ENCODE measurements at places on chromosomes 1 and 21. TPM values are rescaled to one million over a fixed set of nuclear protein-coding genes. Genes with fewer than 3 reads are reported as not detected.

- no peaks in the 10 kb centered on the region for H3K27me3 ChIP-seq
- H3K4me3 ChIP-seq = no peak overlapping the region
- peaks cover 29% of the 10 kb centered on the region for H3K4me1 ChIP-seq
These were observed 4.2 kb upstream of the IL19 start for GRCh38 chr1:206766251-206766856.

GRCh38 chr1:107000902-107001301, 55.6 kb upstream of the PRMT6 start:
- H3K27me3 ChIP-seq = no peaks in the 10 kb centered on the region
- no peak for DNase-seq
- no peak overlapping the region for H3K4me3 ChIP-seq
- H3K36me3 ChIP-seq = no peaks in the 10 kb centered on the region

DNA sequence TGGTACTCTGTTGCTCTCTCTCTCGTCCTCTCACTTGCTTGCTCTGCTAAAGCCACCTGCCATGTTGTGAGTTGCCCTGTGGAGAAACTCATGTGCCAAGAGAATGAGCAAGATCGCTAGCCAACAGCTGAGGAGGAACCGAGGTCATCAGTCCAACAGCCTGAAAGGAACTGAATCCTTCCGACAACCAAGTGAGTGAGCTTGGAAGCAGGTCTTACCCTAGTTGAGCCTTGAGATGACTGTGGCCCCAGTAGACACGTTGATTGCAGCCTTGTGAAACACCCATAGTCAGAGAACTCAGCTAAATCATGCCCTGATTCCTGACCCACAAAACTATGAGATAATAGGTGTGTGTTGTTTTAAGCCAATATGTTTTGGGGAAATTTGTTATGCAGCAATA, 48.1 kb upstream of the BACH1 start:
- no peak overlapping the region for H3K4me3 ChIP-seq
- no peaks in the 10 kb centered on the region for H3K27me3 ChIP-seq
- H3K36me3 ChIP-seq = no peaks in the 10 kb centered on the region

DNA sequence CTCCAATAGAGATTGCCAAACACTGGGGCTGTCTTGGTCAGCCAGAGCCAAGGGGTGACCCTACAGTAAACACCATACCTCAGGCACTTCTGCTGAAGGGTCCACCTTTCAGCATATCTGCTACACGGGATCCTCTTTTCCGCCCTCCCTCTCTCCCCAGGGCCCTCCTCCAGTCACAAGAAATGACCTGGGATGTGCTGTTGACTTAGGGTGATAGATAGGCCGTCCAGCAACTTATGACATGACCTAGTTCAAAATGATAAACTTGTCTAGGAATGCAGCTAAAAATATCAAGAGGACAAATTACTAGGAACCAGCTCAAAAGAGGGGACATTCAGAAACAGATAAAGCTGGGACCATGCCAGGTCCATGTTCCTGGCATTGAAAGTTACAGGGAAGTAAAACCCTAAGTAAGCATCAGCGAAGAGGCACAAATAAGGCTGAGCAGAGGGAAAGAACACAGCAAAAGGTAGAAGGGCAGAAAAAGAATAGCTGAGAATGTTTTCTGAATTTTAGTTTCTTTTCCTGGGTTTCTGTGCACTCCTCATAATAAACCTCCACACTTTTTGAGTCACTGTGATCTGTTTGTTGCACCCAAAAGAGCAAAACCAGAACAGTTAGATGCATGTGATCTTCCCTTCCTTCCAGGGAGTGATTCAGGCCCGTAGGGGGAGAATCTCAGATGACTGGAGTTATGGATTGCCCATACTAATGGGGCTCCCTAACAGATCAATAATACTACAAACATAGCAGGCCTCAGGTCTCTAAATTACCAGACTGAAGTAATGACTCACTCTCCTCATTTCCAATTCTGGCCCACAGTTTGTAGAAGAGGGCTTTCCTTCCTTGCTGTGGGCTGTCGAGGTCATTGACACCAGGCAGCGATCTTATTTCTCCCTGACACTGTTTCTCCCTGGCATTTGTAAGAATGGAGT, 48.9 kb upstream of the F3 start:
- H3K4me1 ChIP-seq = no peaks in the 10 kb centered on the region
- DNase-seq = no peak
- peak overlapping the region; percentile 5 for H3K27ac ChIP-seq
- H3K27me3 ChIP-seq = no peaks in the 10 kb centered on the region

DNA sequence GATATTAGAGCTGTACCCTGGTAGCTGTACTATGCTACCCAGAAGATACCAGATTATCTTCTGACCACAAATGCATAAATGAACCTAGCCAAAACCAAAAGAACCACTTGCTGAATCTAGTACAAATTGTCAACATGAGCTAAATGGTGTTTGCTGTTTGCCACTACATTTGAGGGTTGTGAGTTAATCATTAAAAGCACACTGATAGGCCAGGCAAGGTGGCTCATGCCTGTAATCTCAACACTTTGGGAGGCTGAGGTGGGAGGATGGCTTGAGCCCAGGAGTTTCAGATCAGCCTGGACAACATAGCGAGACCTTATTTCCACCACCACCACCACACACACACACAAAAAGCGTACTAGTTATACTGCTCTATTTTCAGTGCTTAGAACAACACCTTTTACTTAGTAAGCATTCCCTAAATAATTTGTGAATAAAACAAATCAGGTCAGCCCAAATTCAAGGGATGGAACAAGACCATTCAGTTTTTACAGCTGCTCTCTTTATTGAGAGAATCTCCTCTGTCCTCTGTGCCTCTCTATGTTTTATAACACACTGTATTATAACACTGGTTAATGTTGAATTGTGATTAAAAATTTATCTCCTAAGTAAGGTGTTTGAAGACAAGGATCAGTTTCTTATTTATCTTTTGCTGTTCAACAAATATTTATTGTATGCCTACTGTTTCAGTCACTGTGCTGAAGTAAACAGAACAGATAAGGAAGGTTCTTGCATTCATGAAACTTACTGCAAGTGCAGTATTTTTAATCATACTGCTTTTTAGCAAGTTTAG, 44.0 kb downstream of the MAGI3 start:
- no peaks in the 10 kb centered on the region for H3K36me3 ChIP-seq
- no peak overlapping the region for H3K27ac ChIP-seq
- H3K4me1 ChIP-seq = peaks cover 18% of the 10 kb centered on the region
- no peak for DNase-seq

GRCh38 chr21:46066591-46067331, 31.2 kb upstream of the COL6A2 start:
- H3K4me3 ChIP-seq = no peak overlapping the region
- no peaks in the 10 kb centered on the region for H3K36me3 ChIP-seq
- H3K27me3 ChIP-seq = peaks cover 49% of the 10 kb centered on the region
- peaks cover 31% of the 10 kb centered on the region for H3K4me1 ChIP-seq
- H3K27ac ChIP-seq = peak overlapping the region; percentile 76

DNA sequence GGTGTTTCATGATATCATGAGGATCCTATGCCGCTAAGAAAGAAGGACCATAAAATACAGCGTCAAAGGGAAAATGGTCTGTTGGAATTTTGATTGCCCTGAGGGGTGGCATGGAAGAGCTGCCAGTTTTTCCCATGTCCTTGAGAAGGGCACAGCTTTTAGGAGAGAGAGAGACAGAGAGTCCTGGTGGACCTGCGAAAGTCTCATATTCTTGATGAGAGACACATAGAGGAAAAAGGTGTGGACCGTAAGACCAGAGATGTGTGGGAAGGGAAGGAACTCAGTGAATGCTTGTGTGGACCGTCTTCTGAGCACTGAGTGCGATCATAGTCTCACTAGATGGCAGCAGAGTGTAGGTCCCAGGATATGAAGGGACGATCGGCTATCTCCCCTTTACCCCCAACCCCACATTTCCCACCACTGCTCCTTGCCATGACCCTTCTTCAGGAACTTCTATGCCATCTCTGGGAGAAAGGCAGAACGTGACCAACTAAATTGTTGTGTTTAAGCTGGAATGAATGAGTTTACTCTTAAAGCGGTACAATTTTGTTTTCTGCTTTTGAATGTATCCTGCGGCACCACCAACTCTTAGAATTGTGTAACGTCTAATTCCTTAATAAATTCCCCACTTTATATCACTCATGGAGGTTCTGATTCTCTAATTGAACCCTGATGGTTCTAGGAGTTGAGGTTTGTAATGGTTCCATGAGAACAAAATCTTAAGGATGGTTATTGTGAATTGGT, 117.7 kb downstream of the CTH start:
- DNase-seq = no peak
- H3K4me3 ChIP-seq = no peak overlapping the region
- no peaks in the 10 kb centered on the region for H3K4me1 ChIP-seq
- H3K27ac ChIP-seq = no peak overlapping the region

Gene KRTAP13-4
- not detected for total RNA-seq

Gene CFHR1
- total RNA-seq = 0.74 TPM
